LoVo (cell line): ENCODE measurements at places on chromosomes 5 and 9.

DNA sequence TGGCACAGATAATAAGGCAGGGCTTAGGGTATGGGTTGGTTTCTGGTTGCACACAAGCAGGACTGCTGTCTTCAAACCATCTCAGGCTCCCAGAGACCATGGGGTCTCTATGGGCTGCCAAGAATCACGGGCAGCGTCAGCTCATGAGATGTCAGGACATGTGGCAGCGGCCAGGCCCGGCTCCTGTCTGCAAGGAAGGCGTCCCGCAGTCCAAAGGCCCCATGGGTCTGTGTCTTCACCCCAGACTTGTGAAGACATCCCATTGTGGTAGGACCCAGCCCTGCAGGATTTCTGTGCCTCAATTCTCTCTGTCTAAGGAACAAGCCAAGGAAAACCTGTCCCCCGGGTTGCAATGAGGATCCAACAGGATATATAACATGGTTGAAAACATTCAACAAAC, 32.6 kb downstream of the IPPK start:
- no peak for DNase-seq

DNA sequence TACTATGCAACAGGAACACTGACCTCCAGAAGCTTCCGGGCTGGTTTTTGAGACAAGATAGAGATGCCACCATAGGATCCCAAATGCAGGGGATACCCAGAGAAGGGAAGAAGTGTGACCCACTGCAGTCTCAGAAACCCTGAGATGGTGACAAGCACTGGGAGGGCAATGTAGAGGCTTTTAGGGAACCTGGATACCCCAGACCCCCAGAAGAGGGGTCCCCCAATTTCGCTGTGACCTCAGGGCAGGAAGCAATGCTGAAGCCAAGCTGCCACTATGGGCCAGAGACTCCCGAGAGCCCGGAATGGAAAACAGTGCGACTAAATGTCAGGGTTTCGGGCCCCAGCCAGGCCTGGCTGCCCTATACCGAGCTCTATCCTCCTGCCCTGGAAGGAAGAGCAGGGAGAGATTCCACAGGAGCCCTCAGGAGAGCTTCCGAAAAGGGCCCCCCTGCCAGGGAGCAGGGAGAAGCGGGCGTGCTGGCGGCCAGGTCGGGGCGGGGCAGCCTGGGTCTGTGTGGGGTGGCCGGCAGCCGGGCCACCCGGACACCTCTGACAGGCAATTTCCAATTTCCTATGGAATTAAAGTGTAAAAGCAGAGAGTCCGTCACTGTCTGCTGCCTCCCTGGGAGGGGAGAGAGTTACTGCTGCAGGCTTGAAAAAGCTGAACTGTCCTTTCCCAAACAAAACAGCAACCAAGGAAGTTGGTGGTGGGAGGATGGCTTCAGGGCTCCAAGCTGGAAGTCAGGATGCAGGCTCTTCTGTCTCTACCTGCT, 154.2 kb downstream of the FGF18 start:
- no peak for DNase-seq

- no peak for DNase-seq
These were observed 52.2 kb downstream of the ABHD17B start for GRCh38 chr9:71858812-71859211.

GRCh38 chr9:69573651-69574050, 98.5 kb downstream of the APBA1 start:
- no peak for DNase-seq
